ENCODE measurements at places on chromosomes 3 and 15. TPM values are rescaled to one million over a fixed set of nuclear protein-coding genes. Genes with fewer than 3 reads are reported as not detected.

- H3K4me3 ChIP-seq: no peak overlapping the region
- H3K36me3 ChIP-seq: no peaks in the 10 kb centered on the region
- peaks cover 15% of the 10 kb centered on the region for H3K27me3 ChIP-seq
- no peak for DNase-seq
- H3K27ac ChIP-seq: no peak overlapping the region
These were observed 135.4 kb upstream of the FRMD4B start for GRCh38 chr3:69521286-69521685.

- H3K4me1 ChIP-seq: peaks cover 78% of the 10 kb centered on the region
- no peaks in the 10 kb centered on the region for H3K27me3 ChIP-seq
- peak overlapping the region; percentile 93 for H3K27ac ChIP-seq
- peak overlapping the region; percentile 60 for H3K4me3 ChIP-seq
- DNase-seq: no peak
- H3K36me3 ChIP-seq: peaks cover 15% of the 10 kb centered on the region
These were observed 1.1 kb upstream of the CDV3 start for GRCh38 chr3:133572158-133573053.

GRCh38 chr3:184110316-184110725 is 13.5 kb downstream of the HTR3E start:
- peaks cover 5% of the 10 kb centered on the region for H3K4me1 ChIP-seq
- DNase-seq: no peak
- no peak overlapping the region for H3K4me3 ChIP-seq

GRCh38 chr15:62494197-62494596 is 329.1 kb upstream of the C2CD4B start:
- no peaks in the 10 kb centered on the region for H3K27me3 ChIP-seq
- no peak overlapping the region for H3K4me3 ChIP-seq
- no peak overlapping the region for H3K27ac ChIP-seq
- no peak for DNase-seq
- H3K4me1 ChIP-seq: peaks cover 25% of the 10 kb centered on the region

DNA sequence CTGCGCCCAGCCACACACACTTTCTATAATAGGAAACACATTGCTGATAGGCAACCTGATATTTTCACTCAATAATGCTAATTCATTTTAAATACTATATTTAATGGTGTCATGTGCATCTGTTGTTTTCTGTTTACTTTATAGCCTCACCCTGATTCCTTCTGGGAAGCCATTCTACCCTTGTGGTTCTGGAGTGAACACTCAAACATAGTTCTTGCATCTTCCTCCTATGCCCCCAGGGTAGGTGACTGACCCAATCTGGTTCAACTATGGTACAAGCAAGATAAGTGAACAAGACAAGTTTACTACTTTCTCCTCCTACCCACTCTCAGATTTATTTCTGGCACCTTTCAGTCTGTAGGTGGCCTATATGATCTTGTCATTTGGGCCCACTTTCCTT is 4.3 kb upstream of the SCG3 start:
- DNase-seq: no peak
- H3K27ac ChIP-seq: no peak overlapping the region
- H3K4me3 ChIP-seq: no peak overlapping the region
- no peaks in the 10 kb centered on the region for H3K36me3 ChIP-seq
- peaks cover 41% of the 10 kb centered on the region for H3K27me3 ChIP-seq
- H3K4me1 ChIP-seq: peaks cover 8% of the 10 kb centered on the region

DNA sequence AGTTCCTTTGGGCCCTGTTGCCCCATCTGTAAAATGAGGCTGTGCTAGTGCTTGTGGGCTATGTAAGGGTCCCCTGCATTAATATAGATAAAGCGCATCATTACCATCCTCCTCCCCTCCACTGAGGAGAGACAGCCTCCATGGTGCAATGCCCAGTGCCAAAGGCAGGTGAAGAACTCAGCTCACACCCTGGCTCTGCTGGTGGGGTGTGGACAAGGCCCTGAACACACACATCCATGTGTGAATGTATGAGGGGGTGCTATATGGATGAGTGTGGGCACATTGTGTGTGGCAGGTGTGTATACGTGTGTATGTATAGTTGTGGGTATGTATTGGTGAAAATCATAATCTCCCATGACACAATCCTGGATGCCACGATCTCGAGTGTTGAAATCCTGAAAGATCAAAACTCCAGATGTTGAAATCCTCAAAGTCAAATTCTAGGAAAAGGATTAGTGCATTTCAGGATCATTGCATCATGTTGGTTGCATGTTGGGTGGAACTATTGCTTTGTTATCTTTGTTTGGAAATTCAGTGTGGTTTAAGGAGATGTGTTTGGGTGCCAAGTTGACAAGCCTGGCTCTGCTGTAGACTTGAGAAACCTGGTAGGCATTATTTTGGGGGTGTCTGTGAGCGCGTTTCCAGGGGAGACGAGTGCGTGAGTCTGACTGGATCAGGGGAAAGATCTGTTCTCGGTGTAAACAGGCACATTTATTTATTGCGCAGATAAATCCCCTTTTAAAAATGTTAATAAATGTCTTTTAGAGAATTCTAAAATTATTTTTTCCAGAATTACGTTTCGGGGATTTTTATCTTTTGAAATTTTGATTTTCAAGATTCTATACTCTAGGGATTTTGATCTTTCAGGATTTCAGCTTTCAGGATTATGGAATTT is 42.0 kb upstream of the SEC61A1 start:
- H3K4me3 ChIP-seq: peak overlapping the region; percentile 35
- no peak for DNase-seq
- peaks cover 19% of the 10 kb centered on the region for H3K4me1 ChIP-seq
- H3K27ac ChIP-seq: peak overlapping the region; percentile 74
- peaks cover 3% of the 10 kb centered on the region for H3K27me3 ChIP-seq
- no peaks in the 10 kb centered on the region for H3K36me3 ChIP-seq

DNA sequence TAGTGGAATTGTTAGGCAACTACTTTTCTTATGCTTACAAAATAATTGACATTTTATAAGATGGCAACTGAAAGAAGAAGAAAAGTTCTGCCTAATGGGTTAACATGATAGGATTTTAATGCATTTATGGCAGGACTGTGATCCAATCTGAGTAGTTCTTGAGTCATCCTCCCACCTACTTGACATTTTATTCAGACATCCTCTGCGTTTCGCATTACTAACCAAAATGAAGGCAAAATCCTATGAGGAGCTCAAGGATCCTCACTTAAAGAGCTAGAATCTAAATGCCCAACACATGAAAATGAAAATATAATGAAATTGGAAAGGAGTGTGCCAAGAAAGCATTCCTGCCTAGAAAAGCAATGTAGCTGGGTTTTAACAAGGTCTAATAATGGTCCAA is 581.1 kb upstream of the SEMA6D start:
- H3K27me3 ChIP-seq: no peaks in the 10 kb centered on the region
- no peak overlapping the region for H3K27ac ChIP-seq
- no peak for DNase-seq
- H3K36me3 ChIP-seq: no peaks in the 10 kb centered on the region

UTS2B gene
- 0.17 TPM for total RNA-seq

Data from chondrocyte (in vitro differentiated cells).